ENCODE measurements at places on chromosomes 11 and 22. TPM values are rescaled to one million over a fixed set of nuclear protein-coding genes. Genes with fewer than 3 reads are reported as not detected.
A peak's percentile ranks its signal among the peaks of the same experiment; 100 is the strongest.

DNA sequence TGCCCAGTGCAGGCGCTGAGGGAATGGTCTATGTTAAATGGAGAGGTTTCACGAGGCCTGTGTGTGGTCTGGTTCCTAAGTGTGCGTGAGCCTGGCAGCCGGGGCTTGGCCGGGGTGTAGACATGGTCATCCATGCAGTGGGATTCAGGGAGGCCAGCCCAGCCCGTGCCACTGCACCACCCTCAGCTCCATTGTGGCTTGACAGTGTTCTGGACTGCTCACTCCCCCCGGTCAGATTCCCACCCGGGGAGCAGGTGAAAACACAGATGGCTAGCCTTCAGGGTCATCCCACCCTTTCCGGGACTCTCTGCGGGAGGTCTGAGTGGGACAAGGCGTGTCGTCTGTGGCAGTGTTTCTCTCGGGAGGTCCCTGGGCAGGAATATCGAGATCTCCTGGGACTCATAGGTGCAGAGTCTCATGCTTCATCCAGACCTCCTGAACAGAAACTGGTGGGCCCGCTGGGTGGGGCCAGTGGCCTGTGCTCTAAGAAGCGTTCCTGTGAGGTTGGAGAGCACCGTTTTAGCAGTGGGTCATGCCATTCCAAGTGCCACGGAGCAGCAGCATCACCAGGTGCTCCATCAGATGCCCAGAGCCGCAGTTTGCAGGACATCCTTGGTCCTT is 52.3 kb downstream of the ST14 start:
- H3K27ac ChIP-seq: no peak overlapping the region
- H3K4me3 ChIP-seq: no peak overlapping the region
- peaks cover 15% of the 10 kb centered on the region for H3K36me3 ChIP-seq
- no peaks in the 10 kb centered on the region for H3K27me3 ChIP-seq
- DNase-seq: peak; percentile 44

- H3K27ac ChIP-seq: no peak overlapping the region
- H3K27me3 ChIP-seq: no peaks in the 10 kb centered on the region
- H3K4me3 ChIP-seq: no peak overlapping the region
- no peaks in the 10 kb centered on the region for H3K4me1 ChIP-seq
- DNase-seq: no peak
These were observed 77.4 kb downstream of the FAM168A start for GRCh38 chr11:73520353-73521061.

DNA sequence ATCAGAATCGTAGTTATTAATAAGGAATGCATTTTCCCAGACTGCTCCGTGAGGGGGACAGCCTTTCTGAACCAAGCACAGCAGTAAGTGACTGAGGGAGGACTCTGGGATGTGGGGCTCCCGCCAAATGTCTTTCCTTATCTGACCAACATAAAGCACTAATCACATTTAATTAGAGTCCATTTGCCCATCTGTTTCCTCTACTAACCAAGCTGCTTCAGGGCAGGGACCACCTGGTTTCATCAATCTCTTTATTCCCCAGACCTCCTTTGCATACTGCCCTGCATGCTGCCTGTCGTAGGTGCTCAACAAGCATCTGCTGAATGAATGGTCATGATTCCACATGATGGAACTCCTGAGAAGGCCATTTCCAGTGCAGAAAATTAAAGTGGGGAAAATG is 29.4 kb downstream of the SMCO4 start:
- H3K36me3 ChIP-seq: no peaks in the 10 kb centered on the region
- peaks cover 19% of the 10 kb centered on the region for H3K4me1 ChIP-seq
- DNase-seq: no peak

GRCh38 chr11:118631142-118631909 is 23.9 kb downstream of the PHLDB1 start:
- no peak overlapping the region for H3K4me3 ChIP-seq
- no peak overlapping the region for H3K27ac ChIP-seq
- peaks cover 48% of the 10 kb centered on the region for H3K36me3 ChIP-seq
- H3K4me1 ChIP-seq: peaks cover 68% of the 10 kb centered on the region
- H3K27me3 ChIP-seq: no peaks in the 10 kb centered on the region

DNA sequence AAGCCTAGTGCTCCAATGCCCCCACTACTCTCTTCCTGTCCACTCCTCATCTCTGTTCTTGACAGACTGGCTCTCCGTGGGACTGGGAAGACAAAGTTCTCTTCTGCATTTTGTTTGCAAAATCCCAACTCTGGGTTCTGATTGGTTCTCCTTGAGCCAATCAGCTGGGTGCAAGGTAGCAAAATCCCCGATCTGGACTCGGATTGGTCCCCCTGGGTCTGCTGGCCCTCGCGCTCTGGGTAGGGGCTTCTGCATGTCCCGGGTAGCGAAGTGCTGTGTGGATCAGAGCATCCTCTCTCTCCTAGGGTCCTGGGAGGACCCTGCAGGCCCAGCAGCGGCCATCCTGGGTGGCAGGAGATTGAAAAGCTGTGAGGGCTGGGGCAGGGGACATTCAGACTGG is 22.3 kb upstream of the A4GALT start:
- no peak for DNase-seq
- H3K27ac ChIP-seq: peak overlapping the region; percentile 85
- peaks cover 49% of the 10 kb centered on the region for H3K4me1 ChIP-seq
- no peak overlapping the region for H3K4me3 ChIP-seq

GRCh38 chr11:11380883-11381282 is 27.8 kb upstream of the CSNK2A3 start:
- H3K4me3 ChIP-seq: no peak overlapping the region
- DNase-seq: no peak
- H3K4me1 ChIP-seq: no peaks in the 10 kb centered on the region

GRCh38 chr22:43955883-43956782 is 891 bp downstream of the SAMM50 start:
- H3K27me3 ChIP-seq: peaks cover 4% of the 10 kb centered on the region
- H3K4me1 ChIP-seq: peaks cover 25% of the 10 kb centered on the region
- DNase-seq: no peak
- peak overlapping the region; percentile 80 for H3K27ac ChIP-seq
- H3K36me3 ChIP-seq: no peaks in the 10 kb centered on the region

- H3K36me3 ChIP-seq: peaks cover 49% of the 10 kb centered on the region
- H3K27me3 ChIP-seq: no peaks in the 10 kb centered on the region
- peaks cover 10% of the 10 kb centered on the region for H3K4me1 ChIP-seq
- no peak overlapping the region for H3K4me3 ChIP-seq
- no peak overlapping the region for H3K27ac ChIP-seq
- DNase-seq: no peak
These were observed 15.9 kb downstream of the RHOG start for GRCh38 chr11:3824714-3825472.

DNA sequence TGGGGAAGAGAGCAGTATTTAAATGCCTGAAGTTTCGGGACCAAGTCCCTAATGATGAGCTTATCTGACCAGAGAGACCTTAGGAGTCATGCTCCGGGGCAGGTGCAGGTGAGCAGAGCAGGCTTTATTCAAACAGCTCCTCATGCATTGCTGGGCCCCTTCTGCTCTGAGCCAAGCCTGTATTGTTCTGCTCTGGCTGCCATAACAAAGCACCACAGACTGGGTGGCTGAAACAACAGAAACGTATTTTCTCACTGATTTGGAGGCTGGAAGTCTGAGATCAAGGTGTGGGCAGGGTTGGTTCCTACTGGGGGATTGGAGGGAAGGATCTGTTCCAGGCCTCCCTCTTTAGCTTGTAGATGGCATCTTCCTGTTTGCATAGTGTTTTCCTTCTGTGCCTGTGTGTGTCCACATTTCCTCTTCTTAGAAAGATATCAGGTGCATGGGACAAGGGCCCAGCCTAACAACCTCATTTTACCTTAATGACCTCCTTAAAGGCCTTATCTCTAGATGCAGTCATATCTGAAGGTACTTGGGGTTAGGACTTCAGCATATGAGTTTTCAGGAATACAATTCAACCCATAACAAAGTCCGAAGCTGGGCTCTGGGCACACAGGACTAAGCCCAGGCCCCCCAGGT is 97.1 kb upstream of the PARVA start:
- no peaks in the 10 kb centered on the region for H3K27me3 ChIP-seq
- peaks cover 6% of the 10 kb centered on the region for H3K4me1 ChIP-seq
- peaks cover 14% of the 10 kb centered on the region for H3K36me3 ChIP-seq
- no peak overlapping the region for H3K4me3 ChIP-seq
- peak; percentile 43 for DNase-seq

- no peaks in the 10 kb centered on the region for H3K36me3 ChIP-seq
- peak; percentile 90 for DNase-seq
- H3K4me1 ChIP-seq: peaks cover 48% of the 10 kb centered on the region
- H3K27me3 ChIP-seq: no peaks in the 10 kb centered on the region
- peak overlapping the region; percentile 96 for H3K27ac ChIP-seq
- H3K4me3 ChIP-seq: peak overlapping the region; percentile 93
These were observed 416 bp upstream of the GAB2 start for GRCh38 chr11:78417888-78418583.

Gene SLC22A12
- total RNA-seq: not detected

Gene OR2D2
- total RNA-seq: not detected

Measured in suprapubic skin (tissue), 4 donors.